ENCODE measurements at places on chromosomes 3 and 15.

- no peak for DNase-seq
These were observed 42.6 kb upstream of the ATP2C1 start for GRCh38 chr3:130851277-130851676.

GRCh38 chr15:42356851-42357250, 2.5 kb upstream of the CAPN3 start:
- DNase-seq: no peak

GRCh38 chr15:80415358-80415670, 11.1 kb downstream of the ARNT2 start:
- no peak for DNase-seq

- no peak for DNase-seq
These were observed 99.6 kb downstream of the STRIT1 start for GRCh38 chr3:155193868-155194267.

GRCh38 chr3:49428752-49429080, 408 bp downstream of the NICN1 start:
- no peak for DNase-seq
